NCI-H1436 (cell line): ENCODE measurements at places on chromosomes 11 and 22.

- no peak for DNase-seq
Observed at GRCh38 chr11:91688672-91689071, 535.9 kb upstream of the FAT3 start.

DNA sequence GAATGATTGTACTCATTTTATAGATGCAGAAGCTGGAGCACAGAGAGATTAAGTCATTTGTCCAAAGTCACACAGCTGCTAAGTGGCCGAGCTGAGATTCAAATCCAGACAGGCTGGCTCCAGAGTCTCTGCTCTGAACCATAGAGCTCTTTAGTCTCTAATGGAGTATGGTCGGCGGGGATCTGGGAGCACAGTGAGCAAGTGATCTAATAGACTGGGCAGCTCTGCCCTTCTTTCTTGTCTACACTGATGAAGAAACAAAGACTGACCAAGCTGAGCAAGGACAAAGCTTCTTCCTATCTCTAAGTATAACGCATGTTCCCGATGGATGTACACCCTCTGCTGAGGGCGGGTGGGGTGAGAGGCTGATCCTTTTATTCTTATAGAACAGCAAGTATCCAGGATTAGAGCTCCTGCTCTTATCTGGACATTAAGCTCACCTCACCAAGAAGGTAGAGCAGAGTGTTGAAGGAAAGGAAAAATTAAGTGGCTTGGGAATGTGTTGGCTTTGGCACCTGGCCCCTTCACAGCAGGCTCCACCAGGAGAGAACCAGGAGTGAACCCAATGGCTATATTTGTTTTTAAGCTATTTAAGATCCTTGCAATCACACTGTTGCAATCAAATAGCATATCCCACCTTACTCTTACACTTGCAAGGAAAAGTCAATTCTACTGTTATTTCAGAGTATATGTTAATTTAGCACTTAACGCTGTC lies 68.7 kb downstream of the ETS1 start:
- no peak for DNase-seq

DNA sequence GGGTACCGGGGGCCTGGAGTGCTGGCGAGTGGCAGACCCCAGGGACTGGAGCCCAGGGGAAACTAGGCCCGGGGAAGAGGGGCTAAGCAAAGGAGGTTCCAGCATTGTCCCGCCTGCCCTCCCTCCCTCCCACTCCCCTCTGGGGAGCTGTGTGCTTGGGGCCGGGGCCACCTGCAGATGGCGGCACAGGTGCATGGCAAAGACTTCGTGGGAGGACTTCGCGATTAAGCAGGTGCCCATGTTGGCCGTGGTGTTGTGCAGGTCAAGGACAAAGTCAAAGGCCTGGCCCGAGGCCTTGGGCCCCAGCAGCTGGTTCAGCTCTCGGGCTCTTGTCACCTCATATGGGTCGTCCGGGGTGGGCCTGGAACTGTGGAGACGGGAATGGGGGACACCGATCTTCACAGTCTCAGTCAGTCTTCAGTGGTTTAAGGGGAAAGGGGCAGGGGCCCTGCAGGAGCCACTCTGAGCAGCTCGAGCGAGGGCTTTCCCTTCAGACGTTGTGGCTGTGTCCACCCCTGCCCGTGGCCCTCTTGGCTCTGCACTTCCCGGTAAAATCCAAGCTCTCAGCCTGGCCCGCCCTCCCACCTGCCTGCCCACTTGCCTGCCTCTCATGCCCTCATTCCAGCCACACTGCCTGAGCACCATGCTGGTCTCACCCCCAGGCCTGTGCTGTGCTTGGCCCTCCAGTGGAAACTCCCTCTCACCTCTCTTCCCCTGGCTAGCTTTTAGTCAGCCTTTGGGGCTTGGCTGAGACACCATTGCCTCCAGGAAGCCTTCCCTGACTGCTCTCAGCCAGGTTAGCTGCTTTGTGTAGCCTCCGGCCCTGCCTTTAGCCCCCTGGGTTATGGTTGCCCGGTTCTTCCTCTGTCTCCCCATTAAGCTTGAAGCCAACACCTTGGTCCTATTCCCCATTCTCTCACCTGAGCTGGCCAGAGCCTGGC lies 4.7 kb downstream of the ACY3 start:
- no peak for DNase-seq

DNA sequence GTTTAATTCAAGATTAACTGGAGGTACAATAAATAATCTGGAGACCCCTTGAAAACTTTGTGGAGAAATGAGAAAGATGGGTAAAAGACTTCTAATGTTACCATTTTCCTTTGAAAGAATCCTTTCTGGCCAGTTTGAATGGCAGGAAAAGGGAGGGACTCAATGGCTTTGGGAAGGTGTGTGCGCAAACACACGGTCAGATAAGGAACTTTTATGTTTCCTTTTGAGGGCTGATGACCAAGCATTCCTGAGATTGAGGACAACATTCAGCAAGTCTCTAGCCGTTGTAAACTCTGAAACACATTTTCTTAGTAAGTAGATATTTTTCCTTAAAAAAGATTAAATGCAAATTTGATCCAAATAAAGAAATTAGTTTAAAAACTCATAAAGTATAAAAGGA lies 909.7 kb upstream of the TENM4 start:
- DNase-seq = no peak

DNA sequence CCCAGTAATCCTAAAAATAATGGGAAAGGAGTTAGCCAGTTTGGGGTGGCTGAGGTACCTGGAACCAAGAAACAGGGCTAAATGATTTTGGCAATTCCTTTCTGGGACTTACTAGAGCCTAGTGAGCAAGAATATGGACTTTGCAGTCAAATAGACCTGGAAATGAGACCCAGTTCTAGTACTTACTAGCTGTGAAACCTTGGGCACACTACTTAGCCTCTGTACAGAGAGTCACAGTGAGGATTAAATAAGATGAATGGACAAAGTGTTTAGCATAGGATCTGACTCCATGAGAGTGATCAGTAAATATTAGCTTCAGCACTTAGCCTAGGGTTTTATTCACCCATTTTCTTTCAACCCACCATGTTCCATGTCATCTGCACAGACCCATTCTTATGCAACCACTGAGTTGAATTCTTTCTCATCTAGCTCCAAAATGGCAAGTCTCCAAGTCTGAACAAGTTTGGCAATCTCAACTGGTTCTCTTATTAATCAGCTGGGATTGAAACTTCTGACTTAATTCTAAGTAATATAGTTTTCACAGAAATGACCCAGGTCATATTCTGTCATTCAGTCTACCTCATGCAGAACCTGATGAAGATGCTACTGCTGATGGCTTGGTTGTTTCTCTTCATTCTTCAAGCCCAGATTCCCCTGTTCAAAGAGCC lies 15.0 kb upstream of the SORL1 start:
- DNase-seq = no peak

- no peak for DNase-seq
Observed at GRCh38 chr11:46099963-46100316, 21.3 kb downstream of the PHF21A start.

- DNase-seq = no peak
Observed at GRCh38 chr11:94775567-94776327, 7.6 kb downstream of the AMOTL1 start.

DNA sequence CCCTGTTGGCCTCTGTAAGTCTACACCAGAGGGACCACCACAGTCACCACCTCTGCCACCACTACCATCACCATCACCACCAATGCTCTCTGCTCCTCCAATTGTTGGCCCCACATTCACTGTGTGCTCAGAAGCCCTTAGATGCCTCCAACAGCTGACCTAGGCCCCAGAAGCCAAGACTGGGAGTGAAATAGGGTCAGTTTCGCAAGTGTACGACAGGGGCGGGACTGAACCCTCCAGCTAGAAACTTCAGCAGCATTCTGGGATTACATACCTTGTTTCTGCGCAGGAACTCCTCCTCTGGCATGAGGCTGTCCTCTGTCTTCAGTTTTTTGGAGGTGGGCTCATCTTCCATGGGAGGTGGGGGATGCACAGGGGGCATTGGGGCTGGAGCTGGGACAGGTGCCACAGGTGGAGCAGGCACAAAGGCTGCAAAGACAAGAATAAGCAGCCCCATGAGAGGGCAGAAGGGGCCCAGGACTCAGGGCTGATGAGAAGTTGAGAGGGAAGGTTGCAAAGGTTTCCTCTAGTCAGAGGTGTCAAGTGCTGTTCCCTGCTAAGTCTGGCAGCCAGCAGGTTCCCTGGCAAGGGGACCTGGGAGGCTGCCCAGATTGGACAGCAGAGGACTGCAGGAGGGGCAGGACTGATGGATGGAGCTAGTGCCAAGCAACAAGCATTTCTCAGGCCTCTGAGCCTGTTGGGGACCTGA lies 10.2 kb upstream of the TBC1D10A start:
- no peak for DNase-seq

DNA sequence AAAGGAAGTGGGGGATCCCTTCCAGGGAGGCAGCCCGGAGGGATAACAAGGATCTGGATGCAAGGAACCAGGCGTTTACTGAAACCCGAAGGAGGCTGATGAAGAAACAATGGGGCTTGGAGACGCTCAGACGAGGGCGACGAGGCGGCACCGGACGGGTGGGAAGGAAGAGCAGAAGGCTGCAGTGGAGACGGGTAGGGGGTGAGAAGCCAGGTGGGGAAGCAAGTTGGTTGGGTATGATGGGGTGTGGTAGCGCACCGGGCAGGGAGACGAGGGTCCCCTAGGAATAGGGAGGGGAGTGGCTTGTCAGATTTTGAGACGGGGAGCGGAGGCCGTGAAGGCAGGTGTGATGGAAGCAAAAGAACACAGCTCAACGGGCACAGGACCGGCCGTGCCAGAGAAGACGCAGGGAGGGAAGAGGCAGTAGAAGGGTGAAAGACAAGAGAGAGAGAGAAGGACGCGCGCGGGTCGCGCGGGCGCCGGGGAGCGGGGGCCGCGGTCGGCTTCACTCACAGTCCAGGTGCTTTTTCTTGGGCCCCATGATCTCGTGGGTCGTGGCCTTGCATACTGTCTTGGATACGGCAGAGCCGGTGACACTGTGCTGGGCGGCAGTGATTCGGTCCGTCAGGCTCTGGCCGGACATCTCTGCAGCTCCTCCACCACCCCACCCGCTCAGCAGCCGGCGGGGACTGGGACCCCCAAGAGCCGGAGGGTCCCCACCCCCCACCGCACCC lies 579 bp downstream of the PICALM start:
- DNase-seq = peak; percentile 75

GRCh38 chr11:65329478-65329877 lies 4.2 kb upstream of the DPF2 start:
- DNase-seq = no peak

DNA sequence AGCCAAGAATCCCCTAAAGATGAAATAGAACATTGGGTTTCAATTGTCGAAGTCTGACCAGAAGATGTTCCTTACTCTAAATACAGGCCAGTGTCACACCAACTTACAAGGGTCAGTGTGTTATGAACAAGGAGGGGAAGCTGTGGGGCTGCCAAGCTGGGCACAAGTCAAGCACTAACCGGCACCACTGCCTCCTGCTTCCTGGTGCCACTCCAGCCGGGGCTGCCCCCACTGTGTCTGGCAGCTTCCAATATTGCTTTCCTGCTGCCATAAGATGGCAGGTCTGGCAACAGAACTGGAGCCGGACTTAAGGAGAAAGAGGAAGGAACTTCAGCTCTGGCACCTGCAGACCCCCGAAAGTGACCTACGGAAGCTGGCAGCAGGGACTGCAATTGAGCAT lies 13.7 kb upstream of the VPS37C start:
- DNase-seq = no peak

GRCh38 chr11:5923794-5924193 lies 18.3 kb upstream of the OR56A3 start:
- no peak for DNase-seq

- no peak for DNase-seq
Observed at GRCh38 chr11:61333550-61334433, 764 bp downstream of the TKFC start.

DNA sequence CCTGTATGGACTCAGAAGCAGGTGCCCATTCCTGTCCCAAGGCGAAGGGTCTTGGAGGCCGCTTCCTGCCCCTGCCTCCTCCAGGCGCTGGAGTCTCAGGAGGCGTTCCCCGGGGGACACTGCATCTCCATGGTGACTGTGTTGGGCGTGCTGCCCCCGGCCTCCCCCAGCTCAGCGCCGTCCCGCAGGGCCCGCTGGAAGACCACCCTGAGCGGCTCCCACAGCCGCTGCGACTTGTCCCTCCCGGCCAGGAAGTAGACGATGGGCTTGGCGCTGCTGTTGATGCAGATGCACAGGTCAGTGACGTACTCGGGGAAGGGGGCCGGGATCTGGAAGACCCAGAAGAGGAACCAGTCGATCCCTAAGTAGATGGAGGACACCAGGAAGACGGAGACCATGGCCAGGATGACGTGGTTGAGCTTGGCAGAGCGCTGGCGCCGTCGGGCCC lies 7.8 kb downstream of the MRGPRF start:
- no peak for DNase-seq

- no peak for DNase-seq
Observed at GRCh38 chr22:44133161-44133560, 47.6 kb upstream of the PARVG start.

- DNase-seq = no peak
Observed at GRCh38 chr11:76382209-76382608, 1.1 kb downstream of the GVQW3 start.

GRCh38 chr11:96179905-96180304 lies 163.1 kb downstream of the MAML2 start:
- no peak for DNase-seq

DNA sequence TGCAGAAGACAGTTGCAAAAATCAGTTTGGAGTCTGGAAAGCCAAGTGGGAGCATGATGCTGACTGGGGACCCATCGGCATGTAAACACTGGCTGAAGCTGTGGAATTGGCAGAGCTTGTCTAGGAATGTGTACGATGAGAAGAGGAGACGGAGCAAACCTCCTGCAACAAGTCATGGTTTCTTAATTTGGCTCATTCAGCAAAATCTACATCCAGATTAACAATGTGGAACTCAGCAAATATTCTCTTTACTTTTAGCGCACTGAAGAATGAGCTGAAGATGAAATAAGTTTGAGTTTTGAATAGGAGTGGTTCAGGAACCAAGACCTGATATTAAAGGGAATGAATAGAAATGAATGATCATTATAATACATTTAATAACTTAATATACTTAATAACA lies 26.6 kb downstream of the RASSF10 start:
- no peak for DNase-seq

DNA sequence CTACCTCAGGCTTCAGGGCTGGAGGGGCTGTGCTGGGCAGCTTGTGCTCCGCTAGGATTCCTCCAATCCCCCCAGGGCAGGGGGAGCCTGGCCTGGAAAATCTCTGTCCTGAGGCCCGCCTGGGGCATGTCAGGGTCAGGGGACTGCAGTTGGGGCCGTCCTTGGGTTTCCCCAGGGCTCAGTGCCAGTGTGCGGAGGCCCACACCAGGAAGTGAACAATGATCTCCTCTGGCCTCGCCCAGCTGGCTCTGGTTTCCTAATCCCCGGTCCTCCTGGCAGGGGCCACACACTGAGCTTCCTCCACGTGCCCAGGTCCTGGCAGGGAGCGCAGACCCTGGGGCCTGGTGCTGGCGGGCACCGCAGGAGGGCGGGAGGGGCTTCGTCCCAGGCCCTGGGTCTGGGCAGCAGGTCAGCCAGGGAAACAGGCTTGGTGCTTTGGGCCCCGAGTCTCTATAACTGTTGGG lies 1.4 kb upstream of the MUC2 start:
- no peak for DNase-seq
